ENCODE measurements at places on chromosomes 12 and 14. TPM values are rescaled to one million over a fixed set of nuclear protein-coding genes. Genes with fewer than 3 reads are reported as not detected.

The NOC4L gene
- total RNA-seq: 32.2 TPM

The GPD1 gene
- 0.14 TPM for total RNA-seq

The IL26 gene
- total RNA-seq: not detected

The LRP6 gene
- 14.4 TPM for total RNA-seq

The UNC119B gene
- total RNA-seq: 18.0 TPM

Data from foreskin keratinocyte (primary cell).